ENCODE measurements at places on chromosomes 3 and 15. TPM values are rescaled to one million over a fixed set of nuclear protein-coding genes. Genes with fewer than 3 reads are reported as not detected.

DNA sequence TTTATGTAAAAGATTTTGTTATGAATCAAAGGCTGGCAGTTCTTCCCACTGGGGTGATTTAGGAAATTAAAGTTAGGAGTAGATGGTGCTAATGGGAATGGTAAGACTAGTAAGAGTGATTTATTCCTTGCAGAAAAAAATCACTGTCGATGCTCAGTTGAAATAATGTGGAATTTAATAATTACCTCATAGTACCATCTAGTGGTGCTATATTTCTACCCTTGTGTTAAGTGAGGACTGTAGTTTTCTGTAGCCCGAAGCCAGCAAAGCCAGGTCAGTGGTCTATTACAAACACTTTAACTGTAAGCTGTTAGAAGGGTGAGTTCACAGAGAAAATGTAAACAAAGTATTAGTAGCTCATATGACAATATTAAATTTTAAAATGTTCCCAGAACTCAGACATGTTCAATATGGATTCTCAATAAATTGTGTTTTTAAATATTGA is 39.5 kb upstream of the GOLGA8J start:
- peaks cover 20% of the 10 kb centered on the region for H3K27me3 ChIP-seq
- H3K4me1 ChIP-seq = no peaks in the 10 kb centered on the region
- H3K27ac ChIP-seq = no peak overlapping the region
- H3K4me3 ChIP-seq = no peak overlapping the region
- no peak for DNase-seq
- H3K36me3 ChIP-seq = no peaks in the 10 kb centered on the region

DNA sequence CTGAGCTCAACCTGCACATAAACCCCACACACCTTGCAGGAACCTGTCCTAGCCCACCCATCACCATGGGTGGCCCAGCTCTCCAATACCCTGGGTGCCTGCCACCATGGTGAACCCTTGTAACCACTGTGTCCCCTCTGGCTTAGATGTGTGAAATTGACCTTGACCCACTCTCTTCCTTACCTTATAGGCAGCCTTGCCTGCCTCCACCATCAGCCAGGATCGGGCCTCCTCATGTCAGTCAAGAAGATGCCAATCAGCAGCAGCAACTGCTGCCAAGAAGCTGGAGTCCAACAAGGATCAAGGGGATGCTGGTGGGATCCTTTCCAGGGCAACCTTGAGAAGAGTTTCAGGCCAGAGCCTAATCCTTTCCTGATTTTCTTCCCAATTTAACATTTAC is 8.8 kb upstream of the CYP11A1 start:
- H3K36me3 ChIP-seq = no peaks in the 10 kb centered on the region
- H3K27me3 ChIP-seq = no peaks in the 10 kb centered on the region
- H3K4me3 ChIP-seq = no peak overlapping the region
- H3K4me1 ChIP-seq = peaks cover 50% of the 10 kb centered on the region
- no peak for DNase-seq

GRCh38 chr15:66713843-66714508 is 11.9 kb downstream of the SMAD6 start:
- no peak overlapping the region for H3K4me3 ChIP-seq
- no peaks in the 10 kb centered on the region for H3K36me3 ChIP-seq
- H3K27ac ChIP-seq = no peak overlapping the region
- H3K4me1 ChIP-seq = no peaks in the 10 kb centered on the region
- peaks cover 4% of the 10 kb centered on the region for H3K27me3 ChIP-seq

GRCh38 chr15:51536965-51537574 is 85.5 kb downstream of the DMXL2 start:
- no peak overlapping the region for H3K27ac ChIP-seq
- no peak overlapping the region for H3K4me3 ChIP-seq
- no peak for DNase-seq
- no peaks in the 10 kb centered on the region for H3K4me1 ChIP-seq

GOLIM4 gene
- total RNA-seq = 3.2 TPM

GRCh38 chr3:29245441-29245840 is 35.4 kb upstream of the RBMS3 start:
- no peak for DNase-seq
- no peak overlapping the region for H3K4me3 ChIP-seq
- H3K36me3 ChIP-seq = no peaks in the 10 kb centered on the region
- no peaks in the 10 kb centered on the region for H3K4me1 ChIP-seq
- no peak overlapping the region for H3K27ac ChIP-seq
- peaks cover 2% of the 10 kb centered on the region for H3K27me3 ChIP-seq

GRCh38 chr15:61315471-61315870 is 86.4 kb upstream of the RORA start:
- H3K4me3 ChIP-seq = no peak overlapping the region
- no peaks in the 10 kb centered on the region for H3K4me1 ChIP-seq
- peaks cover 4% of the 10 kb centered on the region for H3K27me3 ChIP-seq
- H3K36me3 ChIP-seq = no peaks in the 10 kb centered on the region
- H3K27ac ChIP-seq = no peak overlapping the region

- H3K27me3 ChIP-seq = peaks cover 3% of the 10 kb centered on the region
- no peaks in the 10 kb centered on the region for H3K4me1 ChIP-seq
These were observed 260.4 kb upstream of the P2RY1 start for GRCh38 chr3:152574461-152575079.

HYKK gene
- total RNA-seq = 2.5 TPM

- no peak overlapping the region for H3K4me3 ChIP-seq
- DNase-seq = no peak
- H3K27ac ChIP-seq = no peak overlapping the region
- no peaks in the 10 kb centered on the region for H3K27me3 ChIP-seq
These were observed 463.6 kb upstream of the ALCAM start for GRCh38 chr3:104903064-104903463.

DNA sequence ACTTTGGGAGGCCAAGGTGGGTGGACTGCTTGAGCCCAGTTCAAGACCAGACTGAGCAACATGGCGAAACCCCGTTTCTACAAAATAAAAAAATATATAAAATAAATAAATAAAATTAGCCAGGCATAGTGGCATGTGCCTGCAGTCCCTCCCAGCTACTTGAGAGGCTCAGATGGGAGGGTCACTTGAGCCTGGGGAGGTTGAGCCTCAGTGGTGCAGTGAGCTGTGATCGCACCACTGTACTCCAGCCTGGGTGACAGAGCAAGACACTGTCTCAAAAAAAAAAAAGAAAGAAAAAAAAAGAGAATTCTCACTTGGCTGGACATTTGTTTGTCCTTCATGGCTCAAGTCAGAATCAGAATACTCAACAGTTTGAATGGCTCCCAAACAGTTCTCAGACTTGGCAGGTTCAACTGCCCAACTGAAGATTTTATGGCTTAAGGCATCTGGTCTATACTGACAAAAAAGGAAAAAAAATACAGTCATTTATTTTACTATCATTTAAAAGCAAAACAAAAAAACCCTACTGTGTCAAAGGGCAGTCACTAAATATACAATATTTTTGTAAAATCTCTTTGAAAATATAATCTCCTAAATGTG is 106.6 kb downstream of the FBXL22 start:
- peaks cover 15% of the 10 kb centered on the region for H3K36me3 ChIP-seq
- H3K27ac ChIP-seq = no peak overlapping the region
- DNase-seq = no peak
- no peaks in the 10 kb centered on the region for H3K27me3 ChIP-seq

DNA sequence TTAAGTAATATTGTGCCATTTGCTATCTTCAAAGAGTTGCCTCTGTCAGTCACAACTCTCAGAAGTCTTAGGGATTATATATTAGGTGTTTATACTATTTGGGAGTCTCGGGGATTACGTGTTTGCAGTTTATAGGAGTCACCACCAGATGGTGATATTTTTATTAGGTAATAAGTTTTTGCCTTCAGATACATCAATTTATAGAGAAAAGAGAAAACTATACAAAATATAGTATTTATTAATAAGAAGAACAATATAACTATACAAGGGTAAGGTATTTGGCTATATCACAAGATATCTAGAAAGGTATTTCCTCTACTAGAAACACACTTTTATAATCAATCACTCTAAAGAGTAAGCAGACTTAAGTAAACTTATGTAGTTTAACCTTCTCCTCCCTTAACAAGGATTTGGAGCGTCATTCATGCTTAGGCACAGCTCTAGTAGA is 10.7 kb upstream of the DHX36 start:
- DNase-seq = no peak
- H3K36me3 ChIP-seq = no peaks in the 10 kb centered on the region
- H3K4me3 ChIP-seq = no peak overlapping the region
- no peaks in the 10 kb centered on the region for H3K4me1 ChIP-seq
- H3K27ac ChIP-seq = no peak overlapping the region

DNA sequence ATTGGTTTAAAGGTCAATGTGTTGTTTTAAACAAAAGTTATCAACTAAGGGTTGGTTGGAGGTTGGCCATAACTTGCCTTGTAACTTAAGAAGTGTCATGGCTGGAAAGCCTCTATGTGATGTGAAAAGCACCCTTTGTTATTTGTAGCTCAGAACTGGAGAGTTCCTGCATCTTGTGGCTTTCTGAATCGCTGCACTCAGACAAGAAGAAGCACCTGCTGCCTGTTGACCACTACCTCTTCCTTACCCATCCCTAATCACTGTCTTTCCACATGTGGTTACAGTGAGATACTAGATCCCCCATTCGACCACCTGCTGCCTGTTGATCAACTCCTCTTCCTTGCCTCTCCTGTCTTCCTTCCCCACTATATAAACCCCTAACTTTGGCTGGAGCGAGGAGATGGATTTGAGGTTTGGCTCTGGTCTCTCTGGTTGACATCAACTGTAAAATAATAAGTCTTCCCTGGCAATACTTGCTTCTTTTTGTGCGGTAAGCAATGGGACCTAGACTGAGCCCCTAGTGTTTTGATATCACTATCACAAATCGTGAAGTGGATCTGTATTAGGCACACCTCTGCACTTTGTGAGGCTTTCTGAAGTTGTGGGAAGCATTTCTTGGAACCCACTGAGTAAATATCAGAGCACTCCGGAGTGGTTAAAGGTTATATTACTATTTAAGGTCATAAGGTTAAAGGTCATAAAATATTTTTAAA is 13.8 kb downstream of the RPL39L start:
- no peaks in the 10 kb centered on the region for H3K27me3 ChIP-seq
- H3K27ac ChIP-seq = no peak overlapping the region
- no peak for DNase-seq

- H3K36me3 ChIP-seq = no peaks in the 10 kb centered on the region
- H3K4me1 ChIP-seq = no peaks in the 10 kb centered on the region
- no peaks in the 10 kb centered on the region for H3K27me3 ChIP-seq
- H3K4me3 ChIP-seq = no peak overlapping the region
- peak; percentile 69 for DNase-seq
These were observed 157.7 kb upstream of the FAM3D start for GRCh38 chr3:58824285-58824684.

DNA sequence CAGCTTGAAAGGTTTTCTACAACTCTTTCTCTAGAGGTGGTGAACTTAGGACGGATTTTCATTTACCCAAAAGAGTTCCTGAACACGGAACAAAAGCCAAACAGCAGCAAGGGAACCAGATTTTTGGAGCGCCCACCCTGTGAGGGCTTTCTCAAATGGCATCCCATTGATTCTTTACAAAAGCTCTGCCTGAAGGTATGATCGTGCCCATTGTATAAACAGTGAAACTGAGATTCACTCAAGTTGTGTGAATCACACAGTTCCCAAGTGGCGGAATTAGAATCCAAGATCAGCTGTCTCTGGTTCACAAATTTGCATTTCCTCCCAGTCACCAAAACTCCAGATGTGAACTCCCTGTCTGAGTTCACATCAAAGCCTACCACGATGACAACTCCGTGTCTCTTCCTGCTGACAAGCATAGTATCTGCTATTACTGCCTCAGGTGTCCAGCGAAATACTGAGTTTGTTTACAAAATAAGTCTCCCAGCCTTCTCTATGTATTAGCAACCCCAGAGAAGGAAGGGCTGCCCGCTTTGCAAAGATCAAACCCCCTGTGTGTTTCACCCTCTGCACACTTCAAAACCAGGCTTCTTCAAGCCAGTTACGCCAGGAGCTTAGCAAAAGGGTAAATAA is 235.9 kb upstream of the ST8SIA2 start:
- H3K27me3 ChIP-seq = no peaks in the 10 kb centered on the region
- H3K4me1 ChIP-seq = peaks cover 18% of the 10 kb centered on the region

GRCh38 chr3:195859846-195860411 is 48.2 kb upstream of the MUC4 start:
- H3K36me3 ChIP-seq = peaks cover 1% of the 10 kb centered on the region
- H3K27me3 ChIP-seq = no peaks in the 10 kb centered on the region
- no peak overlapping the region for H3K27ac ChIP-seq
- no peak for DNase-seq
- peak overlapping the region; percentile 50 for H3K4me3 ChIP-seq
- H3K4me1 ChIP-seq = peaks cover 10% of the 10 kb centered on the region
